AG10803 (cell line): ENCODE measurements at places on chromosomes 12 and 14.
A peak's percentile ranks its signal among the peaks of the same experiment; 100 is the strongest.

GRCh38 chr12:29053567-29053966, 95.5 kb upstream of the FAR2 start:
- DNase-seq, result no peak

DNA sequence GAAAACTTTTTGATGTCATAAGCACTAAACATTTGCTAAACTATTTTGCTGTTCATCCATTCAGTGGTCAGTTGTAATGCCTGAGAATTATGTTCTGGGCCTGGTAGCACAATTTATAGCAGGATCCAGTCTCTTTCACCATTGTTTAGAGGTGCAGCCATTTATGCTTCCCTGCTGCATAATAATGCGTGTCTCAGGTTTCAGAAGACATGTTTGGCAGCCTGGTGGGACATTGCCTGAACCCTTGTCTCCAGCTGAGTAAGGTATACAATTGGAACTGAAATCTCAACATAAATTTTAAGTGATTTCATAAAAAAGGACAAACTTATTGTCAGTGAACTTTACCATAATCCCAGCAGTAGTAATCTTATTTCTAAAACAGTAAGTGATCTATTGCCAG, 94.8 kb downstream of the POLR3B start:
- DNase-seq, result no peak

DNA sequence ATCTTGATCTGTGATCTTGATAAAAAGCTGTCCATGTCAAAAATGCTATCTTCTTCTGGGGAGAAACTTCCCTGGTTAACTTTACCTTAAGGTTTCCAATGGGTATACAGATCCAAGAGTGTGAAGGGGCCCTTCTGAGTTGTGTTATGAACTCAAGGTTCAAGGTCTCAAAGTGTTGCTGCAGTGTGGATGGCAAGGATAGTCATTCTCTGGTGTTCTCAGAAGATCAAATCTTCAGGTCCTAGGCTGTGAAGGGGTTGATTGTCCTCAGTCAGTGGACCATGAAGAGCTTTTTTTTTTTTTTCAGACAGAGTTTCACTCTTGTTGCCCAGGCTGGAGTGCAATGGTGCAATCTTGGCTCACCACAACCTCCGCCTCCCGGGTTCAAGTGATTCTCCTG, 114.4 kb downstream of the SPTSSA start:
- no peak for DNase-seq

DNA sequence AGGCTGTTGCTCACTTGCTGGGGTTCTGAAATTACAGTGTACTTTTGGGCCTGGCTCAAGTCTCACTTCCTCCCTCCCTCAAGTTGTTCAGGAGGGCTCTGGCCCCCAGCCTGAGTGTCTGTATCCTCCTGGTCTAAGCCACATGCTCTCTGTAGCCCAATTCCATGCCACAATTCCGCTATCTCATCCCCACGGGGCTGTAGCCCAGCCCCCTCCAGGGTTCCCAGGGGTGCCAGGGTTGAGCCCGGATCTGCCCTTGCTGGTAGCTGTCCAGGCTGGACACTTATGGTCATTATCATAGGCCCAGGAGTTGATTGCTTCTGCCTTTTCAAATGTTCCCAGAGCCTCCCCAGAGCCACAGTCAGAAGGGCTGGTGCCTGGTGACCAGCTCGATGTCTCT, 65.3 kb downstream of the PRIMA1 start:
- no peak for DNase-seq

- DNase-seq, result peak; percentile 55
These were observed 46.5 kb downstream of the ST8SIA1 start for GRCh38 chr12:22287776-22288621.

GRCh38 chr12:53185582-53186153, 4.9 kb upstream of the CSAD start:
- DNase-seq, result no peak

DNA sequence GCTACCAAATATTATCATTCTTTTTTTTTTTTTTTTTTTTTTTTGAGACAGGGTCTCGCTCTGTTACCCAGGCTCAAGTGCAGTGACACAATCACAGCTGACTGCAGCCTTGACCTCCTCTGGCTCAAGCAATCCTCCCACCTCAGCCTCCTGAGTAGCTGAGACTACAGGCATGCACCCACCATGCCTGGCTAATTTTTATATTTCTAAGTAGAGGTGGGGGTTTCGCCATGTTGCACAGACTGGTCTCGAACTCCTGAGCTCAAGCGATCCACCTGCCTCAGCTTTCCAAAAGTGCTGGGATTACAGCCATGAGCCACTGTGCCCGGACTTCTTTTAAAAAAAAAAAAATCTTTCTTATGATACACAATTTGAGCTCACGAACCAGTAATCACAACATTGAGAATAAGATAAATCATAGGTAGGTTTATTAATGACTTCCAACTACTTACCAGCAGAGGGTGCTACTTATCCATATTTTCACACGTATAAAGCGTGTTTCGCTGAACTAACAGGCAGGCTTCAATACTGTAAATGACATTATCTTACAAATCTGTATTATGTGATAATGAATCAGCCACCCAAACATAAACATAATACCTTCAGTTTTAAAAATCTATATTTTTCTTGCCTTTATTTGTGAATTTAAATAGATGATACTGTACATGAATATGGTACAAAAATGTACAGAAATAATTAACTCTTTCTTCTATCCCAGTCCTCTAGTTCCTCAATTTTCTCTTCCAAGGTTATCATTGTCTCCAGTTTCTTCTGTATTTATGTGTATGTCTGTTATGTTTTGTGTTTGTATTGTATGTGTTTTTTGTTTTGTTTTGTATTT, 42.5 kb upstream of the BCAT1 start:
- DNase-seq, result peak; percentile 58

DNA sequence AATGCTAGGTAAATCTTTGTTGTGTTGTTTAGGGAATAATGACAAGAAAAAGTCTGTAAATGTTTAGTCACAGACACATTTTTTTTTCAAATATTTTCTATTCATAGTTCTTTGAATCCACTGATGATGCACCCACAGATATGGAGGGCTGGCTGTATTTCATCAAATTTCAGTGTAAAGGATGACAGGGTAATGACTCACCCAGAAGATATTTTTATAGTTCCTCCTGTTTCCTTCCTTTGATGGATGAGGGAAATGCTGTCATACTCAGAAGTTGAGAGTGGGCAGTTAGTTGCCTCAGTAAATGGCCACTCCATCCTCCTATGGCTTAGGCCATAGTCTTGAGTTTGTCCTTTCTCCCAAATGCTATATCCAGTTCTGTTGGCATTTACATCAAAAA, 76.9 kb upstream of the REP15 start:
- peak; percentile 85 for DNase-seq

DNA sequence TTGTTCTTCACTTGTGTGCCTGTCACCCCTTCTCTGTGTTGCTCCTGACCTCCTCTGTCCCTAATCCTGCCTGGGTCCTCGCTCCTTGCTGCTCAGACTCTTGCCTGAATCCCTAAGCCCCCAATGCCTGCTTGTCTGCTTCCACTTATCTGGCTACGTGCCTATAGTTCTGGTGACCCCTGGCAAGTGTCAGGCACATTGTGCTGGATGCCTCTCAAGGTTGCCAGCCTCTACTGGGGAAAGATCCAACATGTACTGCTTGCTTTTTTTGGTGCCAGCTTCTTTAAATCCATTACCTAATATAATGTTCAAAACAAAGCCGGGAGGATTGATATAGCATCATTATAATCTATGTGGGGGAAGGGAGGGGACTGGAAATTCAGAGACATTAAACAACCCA, 448.0 kb upstream of the CCDC196 start:
- no peak for DNase-seq

DNA sequence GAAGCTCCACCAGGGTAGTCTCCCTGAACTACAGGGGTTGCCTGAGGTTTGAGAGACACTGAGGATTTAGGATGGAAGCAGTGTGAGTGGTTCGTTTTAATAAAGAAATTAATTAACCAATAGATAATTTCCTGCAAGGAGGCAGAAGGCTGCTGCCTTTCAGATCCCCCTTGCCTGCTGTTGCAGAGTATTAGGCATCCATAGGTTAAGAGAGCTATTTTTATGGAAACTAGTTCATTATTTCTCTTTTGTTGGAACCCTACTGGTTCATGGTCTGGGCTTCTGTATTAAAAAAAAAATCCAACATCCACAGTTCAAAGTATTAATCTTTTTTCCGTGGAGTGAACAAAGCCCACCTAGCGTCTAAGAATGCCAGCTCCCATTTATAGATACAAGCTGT, 50.5 kb upstream of the RTRAF start:
- no peak for DNase-seq

- DNase-seq, result no peak
These were observed 165.6 kb downstream of the PRKCH start for GRCh38 chr14:61486930-61487495.

DNA sequence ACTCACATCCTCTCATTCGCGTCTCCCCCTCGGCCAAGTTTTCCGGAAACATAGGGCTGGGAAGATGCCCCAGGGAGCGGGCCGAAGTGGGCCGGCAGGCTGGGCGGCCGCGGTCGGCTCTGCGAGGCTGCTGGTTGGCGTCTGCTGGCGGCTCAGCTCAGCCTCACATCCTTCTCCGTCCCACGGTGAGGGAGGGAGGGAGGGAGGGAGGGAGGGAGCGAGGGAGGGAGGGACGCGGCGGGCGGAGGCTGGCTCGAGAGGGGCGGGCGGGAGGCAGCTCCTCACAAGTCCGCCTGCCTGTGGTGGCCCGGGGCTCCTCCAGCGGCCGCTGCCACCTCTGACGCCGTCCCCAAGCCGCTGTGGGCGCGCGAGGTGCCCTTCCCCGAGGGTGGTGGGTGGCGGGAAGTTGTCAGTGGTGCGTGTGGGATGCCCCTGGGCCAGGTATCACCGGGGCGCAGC, 93.8 kb downstream of the RFLNA start:
- peak; percentile 91 for DNase-seq

DNA sequence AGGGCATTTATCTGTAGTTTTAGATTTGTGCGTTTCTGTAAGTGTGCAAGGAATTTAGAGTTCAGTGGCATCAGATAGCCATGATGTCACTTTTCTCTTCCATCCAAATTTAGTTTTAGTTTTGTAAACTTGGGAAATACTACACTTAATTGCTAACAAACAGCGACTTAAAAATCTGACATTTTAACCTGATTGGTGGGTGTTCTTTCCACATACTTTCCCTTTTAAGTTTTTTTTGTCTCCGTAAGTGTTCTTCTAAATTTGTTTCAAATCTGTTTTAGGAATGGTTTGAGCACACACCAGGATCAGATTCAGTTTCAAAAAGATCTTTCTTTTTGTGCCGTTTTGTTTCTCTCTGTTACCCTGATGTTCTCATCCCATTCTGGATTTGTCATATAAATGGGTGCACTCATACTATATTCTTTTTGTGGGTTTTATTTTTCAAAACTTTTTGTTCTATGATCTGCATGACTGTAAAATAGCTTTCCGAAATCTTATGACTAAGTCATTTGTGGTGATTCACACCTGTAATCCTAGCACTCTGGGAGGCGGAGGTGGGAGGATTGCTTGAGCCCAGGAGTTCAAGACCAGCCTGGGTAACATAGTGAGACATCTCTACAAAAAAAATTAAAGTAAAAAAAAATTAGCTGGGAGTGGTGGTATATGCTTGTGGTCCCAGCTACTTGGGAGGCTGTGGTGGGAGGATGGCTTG, 58.9 kb downstream of the FBXO34 start:
- DNase-seq, result peak; percentile 15

GRCh38 chr12:54337854-54338650, 13.1 kb downstream of the COPZ1 start:
- DNase-seq, result no peak

DNA sequence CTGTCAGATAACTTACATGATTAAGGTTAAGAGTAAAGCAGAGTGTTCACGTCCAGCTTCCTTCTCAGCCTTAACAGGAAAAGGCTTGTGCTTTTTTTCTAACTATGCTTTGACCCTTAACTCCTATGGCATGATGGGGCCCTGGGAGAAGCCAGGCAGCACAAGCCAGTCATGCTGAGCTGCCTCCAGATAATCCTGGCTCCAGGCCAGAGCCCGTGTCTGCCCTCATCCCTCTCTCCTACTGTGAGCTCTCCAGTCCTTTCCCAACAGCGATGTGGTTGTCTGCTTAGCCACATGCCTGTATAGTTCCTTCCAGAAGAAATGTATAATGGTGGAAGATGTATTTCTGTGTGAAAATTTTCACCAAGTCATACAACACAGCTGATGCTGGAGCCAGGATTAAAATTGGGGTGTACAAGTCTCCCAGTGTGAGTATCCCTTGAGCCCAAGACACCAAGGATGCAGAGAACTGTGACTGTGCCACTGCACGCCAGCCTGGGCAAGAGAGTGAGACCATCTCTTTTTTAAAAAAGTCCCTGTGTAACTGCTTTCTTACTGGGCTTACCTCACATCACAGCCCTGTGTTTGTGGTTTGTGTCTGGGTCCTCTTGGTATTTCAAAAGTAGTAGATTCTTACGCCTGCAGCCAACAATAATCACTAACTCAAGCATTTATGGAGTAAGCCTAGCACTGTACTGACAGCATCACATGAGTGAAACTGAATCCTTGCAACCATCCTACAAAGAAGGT, 7.9 kb upstream of the ITFG2 start:
- DNase-seq, result peak; percentile 61

GRCh38 chr12:117829108-117829507, 139.7 kb downstream of the KSR2 start:
- DNase-seq, result no peak

- no peak for DNase-seq
These were observed 152.4 kb upstream of the ATP2B1 start for GRCh38 chr12:89861086-89861485.

- DNase-seq, result no peak
These were observed 40.0 kb downstream of the MYBPC1 start for GRCh38 chr12:101634724-101635123.

- DNase-seq, result no peak
These were observed 52.5 kb upstream of the PPP2R5C start for GRCh38 chr14:101708853-101709532.

DNA sequence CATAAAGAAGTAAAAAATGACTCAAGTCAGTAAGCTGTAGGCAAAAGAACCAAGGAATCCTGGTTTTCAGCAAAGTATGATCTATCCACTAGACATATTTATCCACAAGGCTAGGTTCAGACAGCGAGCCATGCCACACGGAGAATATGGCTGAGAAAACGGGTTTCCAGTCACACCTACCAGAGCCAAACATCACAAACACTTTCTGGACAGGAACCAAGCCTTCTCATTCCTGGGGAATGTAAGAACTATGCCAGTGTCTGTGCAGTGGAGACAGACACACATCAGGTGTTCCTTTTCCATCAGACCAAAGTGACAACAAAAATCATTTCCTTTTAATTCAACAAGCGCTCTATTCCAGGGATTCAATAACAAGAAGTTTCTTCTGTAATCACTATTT, 41.1 kb downstream of the AREL1 start:
- DNase-seq, result peak; percentile 79

GRCh38 chr12:121144416-121144914, 11.8 kb downstream of the P2RX7 start:
- DNase-seq, result peak; percentile 45

DNA sequence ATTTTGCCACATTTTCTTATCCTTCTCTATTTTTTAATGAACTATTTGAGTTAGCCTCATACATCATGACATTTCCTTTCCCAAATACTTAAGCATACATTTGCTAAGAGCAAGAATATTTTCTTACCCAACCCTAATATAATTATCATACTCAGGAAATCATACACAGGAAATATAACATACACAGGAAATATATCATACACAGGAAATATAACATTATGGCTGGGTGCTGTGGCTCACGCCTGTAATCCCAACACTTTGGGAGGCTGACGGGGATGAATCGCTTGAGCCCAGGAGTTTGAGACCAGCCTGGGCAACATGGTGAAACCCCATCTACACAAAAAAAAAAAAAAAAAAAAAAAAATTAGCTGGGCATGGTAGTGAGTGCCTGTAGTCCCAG, 4.9 kb downstream of the NCKAP1L start:
- no peak for DNase-seq
